ENCODE measurements at places on chromosomes 12 and 14. TPM values are rescaled to one million over a fixed set of nuclear protein-coding genes. Genes with fewer than 3 reads are reported as not detected.

The OR6C2 gene
- not detected for total RNA-seq

The OASL gene
- total RNA-seq, result 10.8 TPM

The ADAMTS20 gene
- total RNA-seq, result not detected

The RASSF9 gene
- total RNA-seq, result not detected

The CLEC14A gene
- not detected for total RNA-seq

The PZP gene
- total RNA-seq, result not detected

The HRK gene
- not detected for total RNA-seq

The OSGEP gene
- 78.0 TPM for total RNA-seq

The DCN gene
- not detected for total RNA-seq

The LRFN5 gene
- not detected for total RNA-seq

The LACRT gene
- total RNA-seq, result not detected

The ALDH2 gene
- total RNA-seq, result not detected

The VRTN gene
- not detected for total RNA-seq

The HVCN1 gene
- total RNA-seq, result 3.3 TPM

The ETNK1 gene
- 96.3 TPM for total RNA-seq

The WIF1 gene
- not detected for total RNA-seq

The TBX5 gene
- not detected for total RNA-seq

The LTB4R gene
- total RNA-seq, result 13.2 TPM

The SOX5 gene
- total RNA-seq, result 3.0 TPM

The TMEM179 gene
- 0.48 TPM for total RNA-seq

The WBP11 gene
- 96.2 TPM for total RNA-seq

The FBRSL1 gene
- 38.0 TPM for total RNA-seq

The LYZ gene
- total RNA-seq, result 0.36 TPM

The MYF5 gene
- total RNA-seq, result not detected

The OS9 gene
- total RNA-seq, result 209 TPM

The INHBC gene
- total RNA-seq, result not detected

The NGB gene
- total RNA-seq, result not detected

The ENDOU gene
- not detected for total RNA-seq

The ERP27 gene
- total RNA-seq, result 3.7 TPM

The ETV6 gene
- 82.3 TPM for total RNA-seq

The CAPS2 gene
- 3.8 TPM for total RNA-seq

Measured in natural killer cell treated with Interleukin-12 subunit alpha and Interleukin-12 subunit beta and Interleukin-15 and Interleukin-18, amount 100 ng/mL, for 72 hours (primary cell).